ENCODE measurements at places on chromosomes 3 and 15.

DNA sequence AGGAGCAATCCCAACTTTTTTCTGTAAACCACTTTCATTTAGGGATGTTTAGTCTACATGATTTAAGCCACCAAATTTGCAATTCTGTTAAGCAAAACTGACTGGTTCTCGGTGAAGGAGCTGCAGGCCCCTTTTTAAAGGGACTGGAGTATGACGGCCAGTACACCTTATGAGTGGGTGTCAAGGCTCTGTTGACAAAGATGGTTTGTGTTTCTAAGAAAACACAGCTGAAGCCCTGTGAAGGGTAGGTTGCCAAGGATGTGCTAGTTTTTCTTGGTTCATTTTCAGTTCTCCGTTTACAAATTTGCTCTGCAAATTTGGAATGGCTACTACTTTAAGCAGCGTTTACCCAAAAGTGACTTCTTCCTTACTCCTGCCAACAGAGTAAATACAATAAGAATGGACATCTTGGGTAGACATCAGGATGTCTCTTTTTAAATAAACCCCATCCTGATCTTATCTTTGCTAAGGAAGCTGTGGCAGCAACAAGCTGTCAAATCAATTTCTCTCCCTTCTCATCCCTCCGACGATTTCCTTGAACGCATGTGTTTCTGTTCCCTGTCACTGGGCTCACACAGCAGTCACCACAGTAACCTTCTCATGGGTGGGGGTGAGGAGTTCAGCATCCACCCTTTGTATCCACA, 58.2 kb upstream of the CMTM8 start:
- DNase-seq: no peak

DNA sequence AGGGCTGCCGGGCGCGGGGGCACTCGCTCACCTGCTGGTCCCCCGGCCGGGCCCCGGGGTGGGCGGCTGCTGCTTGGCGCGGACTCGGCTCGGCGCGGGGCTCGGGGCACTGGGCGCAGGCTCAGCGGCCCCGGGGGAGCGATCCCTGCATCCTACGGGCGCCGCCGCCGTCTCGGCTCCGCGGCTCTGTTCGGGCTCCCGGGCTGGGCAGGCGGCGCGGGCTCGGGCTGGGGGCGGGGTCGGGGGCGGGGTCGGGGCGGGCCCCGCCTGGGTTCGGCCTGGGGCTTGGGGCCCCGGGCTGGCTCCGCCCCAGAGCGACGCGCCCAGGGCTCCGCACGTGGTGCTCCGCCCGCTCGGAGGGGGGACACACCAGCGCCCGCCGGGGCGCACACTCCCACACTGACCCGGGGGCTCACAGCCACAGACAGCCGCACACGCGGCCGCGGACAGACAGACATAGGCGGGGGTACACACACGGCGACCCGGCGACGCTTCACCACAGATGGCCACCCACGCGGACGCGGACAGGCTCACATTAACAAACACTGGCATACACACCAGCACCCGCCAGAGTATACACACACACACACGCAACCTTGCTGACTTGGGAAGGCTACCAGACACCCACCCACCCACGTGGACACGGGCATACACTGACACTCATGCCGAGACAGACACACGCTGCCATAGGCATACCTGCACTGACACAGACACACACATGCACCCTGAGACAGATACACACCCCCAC, at the start of gene SCN5A:
Gene SCN5A, minus strand, starts transcription at position 188 of the 748 bp plus-strand sequence. CDS start 16,380 bp downstream, outside the sequence.
- no peak for DNase-seq

GRCh38 chr15:35290301-35290721, 205.2 kb upstream of the NANOGP8 start:
- no peak for DNase-seq

DNA sequence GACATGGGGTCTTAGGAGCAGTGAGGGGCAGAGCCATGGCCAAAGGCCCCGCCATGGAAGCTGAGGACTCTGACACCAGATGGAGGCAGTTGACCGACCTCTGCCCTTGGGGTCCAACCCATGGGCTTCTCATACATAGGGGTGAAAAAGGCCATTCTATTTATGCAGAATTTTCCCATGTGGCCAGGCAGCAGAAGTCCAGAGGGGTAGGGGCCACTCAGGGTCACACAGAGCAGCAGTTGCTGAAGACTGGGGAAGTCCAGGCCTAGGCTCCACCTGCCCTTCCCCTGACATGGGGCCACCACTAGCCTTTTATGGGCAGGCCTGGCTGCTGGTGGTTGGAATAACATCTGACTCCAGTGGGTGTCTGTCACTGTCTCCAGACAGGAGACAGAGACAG, 6.4 kb downstream of the PRSS50 start:
- DNase-seq: no peak

GRCh38 chr15:78679089-78679511, 38.1 kb upstream of the CHRNB4 start:
- DNase-seq: no peak

DNA sequence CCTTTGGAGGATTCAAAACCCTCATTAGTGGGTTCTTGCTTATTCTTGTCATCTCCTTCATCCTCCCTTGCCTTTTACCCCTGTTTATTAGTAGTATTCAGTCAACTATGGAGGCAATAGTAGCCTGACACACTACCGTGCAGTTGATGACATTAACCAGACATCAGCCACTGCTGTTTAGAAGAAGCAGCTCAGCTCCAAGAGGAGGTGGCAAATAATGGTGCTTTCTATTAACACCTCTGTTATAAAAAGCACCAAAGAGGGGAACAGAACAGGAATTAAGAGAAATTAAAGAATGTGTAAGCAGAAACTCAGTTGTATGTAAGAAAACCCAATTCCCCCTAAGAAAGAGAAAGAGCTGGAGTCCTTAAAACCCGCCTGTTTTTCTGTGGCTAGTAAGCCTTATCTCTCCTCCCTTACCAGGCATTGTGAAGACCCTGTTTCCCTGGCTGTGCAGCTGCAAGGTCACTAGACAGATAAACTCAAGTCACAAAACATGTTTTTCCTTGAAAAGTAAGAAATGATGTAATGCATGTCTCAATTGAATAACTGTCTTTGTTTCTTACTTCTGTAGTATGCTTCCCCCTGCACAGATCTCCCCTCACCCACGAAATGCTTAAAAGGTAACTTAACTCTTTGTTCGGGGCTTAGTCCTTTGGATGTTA, 21.2 kb downstream of the CCR4 start:
- DNase-seq: no peak

DNA sequence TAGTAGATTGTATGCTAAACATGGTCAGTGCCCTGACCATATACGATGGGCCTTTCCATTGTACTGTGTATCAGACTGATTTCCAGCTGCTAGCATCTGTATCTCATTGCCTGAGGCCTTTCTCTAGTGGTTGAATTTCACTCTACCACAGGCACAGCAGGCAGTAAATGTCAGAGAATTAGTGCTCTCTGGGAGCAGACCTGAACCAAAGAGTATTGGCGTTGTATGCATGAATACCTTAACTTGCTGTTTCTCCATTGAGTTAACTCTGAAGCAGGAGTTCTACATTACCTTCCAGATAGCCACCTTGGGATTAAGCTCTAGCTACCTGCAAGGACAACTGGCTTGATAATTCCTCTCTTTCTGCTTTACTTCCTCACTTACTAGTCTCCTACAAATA, 439.2 kb upstream of the EPHA3 start:
- DNase-seq: no peak

GRCh38 chr3:128369881-128370642, 96.6 kb downstream of the DNAJB8 start:
- DNase-seq: no peak

DNA sequence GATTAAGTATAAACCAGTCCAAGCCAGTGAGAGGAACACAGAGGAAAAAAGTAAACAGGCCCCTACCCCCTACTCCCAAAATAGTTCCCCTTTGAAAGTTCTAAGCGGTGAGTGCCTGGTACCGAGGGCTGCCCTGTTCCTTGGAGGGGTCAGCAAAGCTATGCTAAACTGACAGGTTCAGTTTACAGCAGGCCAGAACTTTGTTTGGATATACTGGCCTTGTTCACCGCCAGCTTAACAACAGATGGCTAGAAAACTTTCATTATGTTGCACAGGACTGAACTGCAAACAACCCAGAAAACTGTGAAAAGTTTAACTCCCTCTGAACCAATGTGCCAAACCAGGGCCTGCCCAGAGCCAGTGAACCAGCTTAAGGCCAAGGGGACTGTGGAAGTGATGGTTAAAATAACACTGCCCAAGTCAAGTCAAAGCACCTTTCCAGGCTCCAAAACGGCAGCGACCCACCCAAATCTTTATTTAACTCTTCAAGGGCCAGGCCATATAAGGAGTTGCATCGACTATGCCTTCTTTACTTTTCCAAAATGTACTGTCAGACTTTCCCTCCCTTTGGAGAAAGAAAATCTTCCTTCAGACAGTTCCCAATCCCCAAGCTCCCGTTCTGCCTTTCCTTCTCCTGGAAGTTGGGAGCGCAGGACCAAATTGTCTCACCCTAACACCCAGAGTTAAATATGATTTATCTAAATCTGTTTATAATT, 448.0 kb downstream of the FOXP1 start:
- DNase-seq: no peak

DNA sequence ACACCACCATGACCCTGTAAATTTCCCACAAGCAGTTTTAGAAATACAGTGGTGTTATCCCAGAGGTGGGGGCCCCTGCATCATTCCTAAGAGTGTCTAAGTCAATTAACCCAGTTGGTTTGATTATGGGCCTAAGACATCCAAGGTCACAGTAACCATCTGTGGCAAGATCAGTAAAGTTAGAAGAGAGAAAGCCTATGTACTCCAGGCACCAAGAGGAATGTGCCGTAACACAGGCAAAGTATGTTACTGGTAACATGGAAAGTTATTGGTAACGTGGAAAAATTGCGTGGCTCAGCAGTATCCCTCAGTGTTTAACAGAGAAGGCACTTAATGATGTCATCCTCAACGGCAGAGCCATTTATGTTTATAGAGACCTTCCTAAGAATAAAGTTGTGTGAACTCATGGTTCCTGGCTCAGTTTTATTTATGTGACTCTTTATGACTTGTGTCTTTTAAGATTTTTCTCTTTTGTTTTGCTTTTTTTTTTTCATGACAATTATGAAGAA, 144.1 kb upstream of the RASGRP1 start:
- DNase-seq: no peak

DNA sequence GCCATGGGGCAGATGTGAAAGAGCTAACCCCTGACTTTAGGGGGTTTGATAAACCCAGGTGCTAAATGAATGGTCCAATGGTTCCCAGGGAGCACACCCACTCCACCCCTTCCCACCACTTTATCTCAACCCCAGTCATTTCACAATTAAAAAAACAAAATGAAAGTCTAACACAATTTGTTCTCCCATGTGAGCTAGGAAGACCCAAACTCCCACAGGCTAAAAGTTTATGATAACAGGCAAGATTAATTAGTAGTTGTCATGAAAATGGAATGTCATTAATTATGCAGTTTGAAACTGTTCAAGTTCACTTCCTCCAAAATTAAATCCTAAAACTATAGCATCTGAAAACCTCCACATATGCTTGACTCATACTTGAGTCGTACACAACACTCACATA, 63.3 kb upstream of the TPM1 start:
- DNase-seq: no peak

DNA sequence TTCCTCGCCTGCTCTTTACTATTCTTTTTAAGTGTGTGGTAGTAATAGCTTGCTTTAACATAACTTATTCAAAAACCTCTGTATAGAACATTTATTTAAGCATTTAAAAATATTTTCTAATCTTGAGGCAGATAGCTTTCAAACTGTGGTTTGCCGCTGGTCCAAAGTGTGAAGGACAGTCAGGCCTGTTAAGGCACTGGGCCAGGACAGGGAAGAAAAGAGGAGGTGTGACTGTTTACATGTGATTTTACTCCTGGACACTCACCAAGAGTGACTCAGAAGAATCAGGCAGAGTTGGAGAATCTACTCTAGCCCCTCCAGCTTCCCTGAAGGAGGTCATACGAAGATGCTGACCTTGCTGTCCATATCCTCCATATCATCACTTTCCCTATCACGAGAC, 44.7 kb downstream of the CEP152 start:
- DNase-seq: no peak

- no peak for DNase-seq
Measured at GRCh38 chr15:96300836-96301235, 29.7 kb upstream of the NR2F2 start.

DNA sequence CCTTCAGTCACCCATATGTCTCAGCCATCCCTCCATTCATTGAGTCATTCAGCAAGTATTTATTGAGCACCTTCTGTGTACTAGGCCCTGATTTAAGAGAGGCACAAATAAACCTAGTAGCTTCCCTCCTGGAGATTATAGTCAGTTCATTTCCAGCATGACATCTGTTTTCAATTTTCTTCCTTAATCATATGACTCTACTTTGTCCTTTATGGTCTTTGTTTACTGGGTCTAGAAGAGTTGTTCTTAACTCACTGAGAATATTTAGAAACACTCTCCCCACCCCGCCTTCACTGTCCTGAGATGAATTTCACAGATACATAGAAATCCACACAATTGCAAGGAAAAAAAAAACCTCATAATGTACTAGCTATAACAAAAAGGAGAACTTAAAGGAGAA, 44.8 kb upstream of the ADAMTS9 start:
- DNase-seq: no peak

- no peak for DNase-seq
Measured at GRCh38 chr15:37094333-37094914, 5.9 kb downstream of the MEIS2 start.

GRCh38 chr3:36416599-36416998, 36.3 kb downstream of the STAC start:
- no peak for DNase-seq

DNA sequence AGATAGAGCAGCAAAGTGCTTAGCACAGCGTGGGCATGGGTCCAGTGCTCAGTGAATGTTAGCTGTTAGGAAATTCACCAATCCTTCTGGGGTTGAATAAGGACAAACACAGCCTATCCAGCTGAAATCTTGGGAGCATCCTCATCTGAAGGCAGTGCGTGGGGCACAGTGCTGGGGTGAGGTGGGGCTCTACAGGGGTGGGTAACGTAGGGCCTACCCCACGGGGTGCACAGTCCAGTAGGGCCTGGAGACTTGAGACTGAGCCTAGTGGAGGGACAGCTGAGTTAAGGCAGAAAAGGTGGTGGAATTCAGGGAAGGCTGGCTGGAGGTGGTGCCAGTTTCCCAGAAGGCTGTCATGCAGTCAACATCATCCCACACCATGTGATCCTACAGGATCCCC, 73.0 kb downstream of the ISG20 start:
- DNase-seq: no peak

- no peak for DNase-seq
Measured at GRCh38 chr15:23420806-23421575, 26.1 kb downstream of the GOLGA6L2 start.

DNA sequence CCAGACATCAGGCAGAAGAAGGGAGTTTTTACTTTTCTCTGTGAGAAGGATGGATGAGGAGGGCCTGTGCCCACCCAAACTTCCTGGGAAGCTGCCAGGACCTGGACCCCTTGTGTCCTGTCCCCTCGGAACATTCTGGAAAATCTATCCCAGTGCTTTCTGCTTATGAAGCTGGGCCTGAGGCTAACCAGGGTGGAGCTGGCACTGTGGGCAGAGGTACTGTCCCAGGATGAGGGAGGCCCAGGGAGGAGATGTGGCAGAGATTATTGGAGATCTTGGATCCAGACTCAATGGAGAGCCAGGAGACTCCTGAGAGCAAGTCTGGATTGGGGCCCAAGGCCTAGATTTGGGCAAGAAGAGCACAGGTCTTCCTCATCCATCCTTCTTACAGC, 44.4 kb downstream of the SPSB4 start:
- no peak for DNase-seq
